Suppressor macrophage (primary cell): ENCODE measurements at places on chromosomes 16 and 17.
A peak's percentile ranks its signal among the peaks of the same experiment; 100 is the strongest.

GRCh38 chr16:12171206-12171605, 194.7 kb downstream of the SNX29 start:
- DNase-seq = no peak

GRCh38 chr16:85094812-85095211, 17.5 kb downstream of the CIBAR2 start:
- DNase-seq = no peak

- no peak for DNase-seq
Measured at GRCh38 chr17:29331075-29331707, 37.2 kb upstream of the NUFIP2 start.

- DNase-seq = no peak
Measured at GRCh38 chr16:26567356-26567755, 499.4 kb upstream of the C16orf82 start.

DNA sequence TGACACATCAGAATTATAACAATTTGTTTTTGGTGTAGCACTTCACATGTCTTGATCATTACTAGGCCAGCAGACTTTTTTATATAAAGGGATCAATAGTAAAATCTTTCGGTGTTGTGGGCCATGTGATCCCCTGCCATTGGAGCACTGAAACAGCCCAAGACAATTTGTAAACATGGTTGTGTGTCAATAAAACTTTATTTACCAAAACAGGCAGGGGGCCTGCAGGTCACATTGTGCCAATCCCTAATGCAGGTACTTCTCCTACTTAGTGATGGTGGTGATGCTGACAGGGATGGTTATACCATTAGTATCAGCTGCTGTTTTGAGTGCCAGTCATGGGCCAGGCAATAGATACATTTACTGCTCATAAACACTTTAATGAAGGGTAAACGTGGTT, 319.9 kb downstream of the SNX29 start:
- no peak for DNase-seq

DNA sequence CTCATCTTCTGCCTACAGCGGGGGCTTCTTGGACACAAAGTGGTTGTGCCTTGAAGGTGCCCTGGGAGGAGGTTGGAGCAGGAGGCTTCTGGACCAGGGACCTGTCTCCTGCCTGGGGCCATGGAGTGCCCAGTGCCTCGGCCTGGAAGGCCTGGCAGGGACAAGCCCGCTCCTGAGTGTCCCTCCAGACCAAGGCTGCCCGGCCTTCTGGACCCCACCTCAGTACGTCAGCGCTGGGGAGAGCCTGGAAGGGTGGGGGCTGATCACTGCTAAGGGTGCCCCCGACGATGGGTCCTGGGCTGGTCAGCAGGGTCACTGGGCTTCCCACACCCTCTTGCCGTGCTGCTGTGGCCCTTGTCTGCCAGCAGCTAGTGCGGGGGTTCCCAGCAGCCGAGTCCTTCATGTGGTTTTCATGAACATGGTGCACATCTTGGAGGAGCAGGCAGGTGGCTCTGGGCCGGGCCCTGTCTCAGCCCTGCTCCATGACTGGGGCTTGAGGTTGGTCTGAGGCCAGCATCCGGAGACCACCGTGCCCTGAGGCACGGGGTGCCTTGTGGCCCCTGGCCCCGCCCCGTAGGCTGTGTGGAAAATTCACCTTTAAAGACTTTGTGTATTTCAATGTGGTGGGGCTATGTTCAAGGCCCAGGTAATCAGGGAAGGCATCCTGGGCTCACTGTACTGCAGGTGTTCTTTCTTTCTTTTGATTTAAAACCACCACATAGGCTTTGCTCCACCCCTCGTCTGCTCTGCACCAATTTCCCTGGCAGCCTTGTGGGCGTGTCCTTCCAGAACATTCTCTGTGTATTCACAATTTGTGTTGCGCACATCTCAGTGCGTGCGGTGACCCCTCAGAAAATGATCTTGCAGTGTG, 22.4 kb downstream of the MGRN1 start:
- no peak for DNase-seq

GRCh38 chr16:35208001-35208935, 1748.9 kb downstream of the TP53TG3F start:
- no peak for DNase-seq

DNA sequence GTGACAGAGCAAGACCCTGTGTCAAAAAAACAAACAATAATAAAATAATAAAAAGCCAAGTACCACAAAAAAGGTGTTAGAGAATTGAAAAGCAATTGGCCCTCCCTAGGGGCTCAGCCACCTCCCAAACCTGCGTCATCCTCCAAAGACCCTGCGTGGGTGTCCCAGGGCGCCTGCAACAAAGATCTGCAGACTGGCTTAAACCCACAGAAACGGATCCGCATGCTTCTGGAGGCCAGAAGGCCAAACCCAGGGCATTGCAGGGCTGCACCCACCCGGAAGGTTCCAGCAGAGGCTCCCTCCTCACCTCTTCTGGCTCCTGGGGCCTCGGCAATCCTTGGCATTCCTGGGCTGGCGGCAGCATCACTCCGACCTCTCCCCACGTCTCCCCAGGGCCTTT, 1.5 kb downstream of the ENPP7 start:
- no peak for DNase-seq

DNA sequence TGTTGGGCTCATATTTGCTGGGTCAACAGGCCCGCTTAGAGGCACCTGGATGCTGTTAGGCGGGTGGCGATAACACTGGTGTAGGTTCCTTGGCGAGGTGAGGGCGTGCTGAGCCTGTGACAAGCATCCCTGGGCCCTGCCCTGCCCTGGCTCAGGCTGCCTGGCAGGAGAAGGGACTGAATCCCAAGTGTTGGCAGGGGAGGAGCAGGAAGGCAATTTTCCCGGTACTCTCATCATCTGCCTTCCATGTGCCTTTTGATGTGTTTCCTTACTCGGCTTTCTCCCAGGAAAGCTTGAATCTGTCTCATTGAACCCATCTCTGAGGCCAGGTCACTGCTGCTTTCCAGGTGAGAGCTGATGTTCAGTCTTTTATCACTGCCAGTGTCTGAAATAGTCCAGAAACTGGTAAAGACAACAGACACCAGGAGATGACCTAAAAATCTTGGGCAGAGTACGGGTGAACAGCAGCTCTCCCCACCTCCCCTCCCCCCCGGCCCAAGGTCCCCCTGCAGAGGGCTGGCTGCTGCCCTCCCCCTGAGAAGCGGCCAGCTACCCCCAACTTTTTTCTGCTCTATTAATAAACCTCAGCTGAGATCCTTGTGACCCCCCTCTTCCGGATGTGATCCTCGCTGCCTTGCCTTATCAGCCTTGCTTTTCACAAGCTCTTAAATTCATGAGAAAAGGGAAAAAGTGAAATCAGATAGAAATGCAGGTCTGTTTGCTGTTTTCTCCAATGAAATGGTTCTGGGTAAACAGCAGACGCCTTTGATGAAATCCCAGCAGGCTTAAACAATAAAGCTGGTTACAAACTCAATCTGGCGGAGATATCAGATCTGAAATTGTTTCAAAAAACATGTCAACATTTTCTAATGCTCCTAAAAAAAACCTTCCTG, 29.0 kb downstream of the RTN4RL1 start:
- no peak for DNase-seq

DNA sequence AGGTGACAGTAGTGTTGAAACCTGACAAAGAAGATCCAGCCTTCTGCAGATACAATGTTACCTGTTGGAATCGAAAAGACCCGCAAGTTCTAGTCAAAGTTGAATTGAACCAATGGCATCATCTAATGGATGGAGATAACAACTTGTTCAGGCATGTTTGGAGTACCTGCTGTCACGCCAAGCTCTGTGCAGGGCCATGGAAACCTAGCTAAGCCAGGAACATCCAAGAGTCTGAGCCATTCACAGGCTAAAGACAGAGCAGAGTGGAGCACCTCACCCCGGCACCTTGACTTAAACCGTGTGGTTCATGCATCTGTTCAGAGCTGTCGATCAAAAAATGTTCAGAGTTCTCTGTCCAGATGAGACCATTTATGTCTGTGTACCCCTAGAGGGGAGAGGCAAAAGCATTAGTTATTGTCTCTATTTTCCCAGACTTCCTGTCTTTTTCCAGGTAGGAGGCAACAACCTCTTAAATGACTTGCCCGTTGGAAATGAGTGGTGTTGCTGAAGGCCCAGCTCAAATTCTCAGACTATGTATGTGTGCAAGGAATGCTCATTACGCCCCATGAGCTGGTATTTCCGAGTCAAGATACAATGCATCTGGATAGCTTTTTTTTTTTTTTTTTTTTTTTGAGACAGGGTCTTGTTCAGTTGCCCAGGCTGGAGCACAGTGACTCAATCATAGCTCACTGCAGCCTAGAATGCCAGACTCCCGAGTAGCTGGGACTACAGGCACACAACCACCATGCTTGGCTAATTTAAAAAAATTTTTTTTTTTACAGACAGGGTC, 44.9 kb upstream of the XYLT1 start:
- DNase-seq = no peak

- DNase-seq = peak; percentile 57
Measured at GRCh38 chr16:74309789-74310781, 13.5 kb downstream of the PSMD7 start.

DNA sequence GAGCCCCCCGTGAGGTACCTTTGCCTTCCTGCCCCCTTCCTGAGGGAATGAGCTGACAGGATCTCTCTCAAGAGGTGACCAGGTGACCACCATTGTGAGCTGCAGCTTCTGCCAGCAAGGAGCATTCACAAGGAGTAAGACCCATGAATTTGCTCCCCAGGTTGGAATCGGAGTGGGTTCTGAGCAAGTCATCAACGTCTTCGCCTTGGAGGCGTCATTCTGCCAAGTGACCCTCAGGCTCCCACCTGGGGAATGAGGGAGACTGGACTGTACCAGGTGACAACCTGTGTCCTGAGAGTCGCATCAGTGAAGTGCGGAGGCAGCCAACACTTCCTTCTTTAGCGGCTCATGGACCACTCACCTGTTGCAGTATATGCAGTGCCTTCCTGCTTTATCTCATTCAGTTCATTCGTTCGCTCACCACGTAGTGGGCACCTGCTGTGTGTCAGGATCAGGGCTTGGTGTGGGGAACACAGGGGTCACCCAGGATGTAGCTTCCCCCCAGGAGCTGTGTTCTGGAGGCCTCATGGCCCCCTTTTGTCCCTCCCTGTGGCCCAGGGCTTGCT, 22.8 kb downstream of the WSCD1 start:
- DNase-seq = no peak

DNA sequence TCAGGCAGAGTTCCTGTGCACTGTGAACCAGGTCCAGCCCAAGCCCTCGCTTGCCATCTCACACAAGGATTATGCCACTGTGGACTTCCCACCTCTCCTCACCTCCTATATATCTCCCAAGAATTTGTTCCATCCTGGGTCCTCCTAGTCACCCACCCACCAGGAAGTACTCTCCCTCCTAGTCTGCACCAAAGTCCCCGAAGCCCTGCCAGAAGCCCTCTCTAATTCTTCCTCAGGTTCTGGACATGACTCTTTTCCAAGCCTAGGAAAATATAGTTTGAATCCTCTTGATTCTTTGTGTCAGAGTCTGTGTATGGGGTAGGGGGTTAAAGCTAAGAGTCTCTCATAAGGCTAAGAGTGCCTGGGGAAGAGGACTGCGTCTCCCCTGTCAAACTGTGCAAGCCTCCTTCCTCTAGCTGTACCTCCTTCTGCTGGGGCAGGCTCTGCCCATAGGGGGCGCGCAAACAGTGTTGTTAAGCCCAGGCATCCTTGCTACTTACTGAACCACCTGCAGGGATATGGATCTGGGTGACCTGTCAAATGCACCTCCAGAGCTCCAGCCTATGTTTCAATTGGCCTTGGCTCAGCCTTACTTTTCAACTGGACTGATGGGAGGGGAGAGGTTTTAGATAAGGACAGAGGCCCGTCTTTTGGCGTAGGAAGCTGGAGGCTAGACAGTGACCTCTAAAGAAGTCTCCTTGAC, 16.6 kb upstream of the DLX4 start:
- DNase-seq = peak; percentile 91

DNA sequence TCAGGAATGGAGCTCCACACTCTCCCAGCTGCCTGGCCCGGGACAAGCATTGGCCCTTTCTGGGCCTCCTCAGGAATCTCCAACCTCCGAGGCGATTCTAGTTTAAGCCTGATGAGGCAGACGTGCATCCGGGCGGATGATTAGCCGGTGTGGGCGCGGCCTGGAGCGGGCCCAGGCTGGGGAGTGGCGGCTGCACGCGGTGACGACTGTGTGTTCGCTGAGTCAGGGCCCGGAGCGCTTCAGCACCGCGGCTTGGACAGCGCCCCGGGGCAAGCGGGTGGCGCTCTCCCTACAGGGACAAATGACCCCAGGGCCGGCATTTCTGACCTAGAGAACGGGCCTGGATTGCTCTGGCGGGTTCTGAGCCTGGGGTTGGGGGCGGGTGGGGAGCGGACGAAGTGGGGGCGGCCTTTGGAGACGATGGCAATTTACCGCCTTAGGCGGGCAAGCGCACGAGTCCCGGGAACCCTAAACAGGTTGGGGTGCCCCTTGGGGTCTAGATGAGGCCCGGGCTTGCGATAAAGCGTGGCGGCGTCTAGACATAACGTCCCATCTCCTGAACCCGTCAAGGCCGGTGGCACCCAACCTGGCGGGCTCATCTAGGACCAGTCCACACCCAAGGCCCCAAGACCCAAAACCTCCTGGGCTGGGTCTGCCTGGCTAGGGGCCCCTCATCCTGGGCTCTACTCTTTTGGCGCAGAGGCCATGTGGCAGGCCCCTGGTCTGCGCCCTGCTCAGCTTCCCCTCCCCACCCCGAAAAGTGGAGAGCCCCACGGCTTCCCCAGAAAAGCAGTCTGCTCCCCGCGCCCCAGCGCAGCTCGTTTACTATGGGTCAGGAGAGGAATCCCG, 22.3 kb upstream of the ZNHIT3 start:
- peak; percentile 68 for DNase-seq

- no peak for DNase-seq
Measured at GRCh38 chr16:65655802-65656201, 533.9 kb upstream of the CDH11 start.

GRCh38 chr17:80720610-80721577, 176.3 kb downstream of the RPTOR start:
- no peak for DNase-seq

GRCh38 chr16:872436-873242, 72.1 kb upstream of the GNG13 start:
- DNase-seq = no peak

DNA sequence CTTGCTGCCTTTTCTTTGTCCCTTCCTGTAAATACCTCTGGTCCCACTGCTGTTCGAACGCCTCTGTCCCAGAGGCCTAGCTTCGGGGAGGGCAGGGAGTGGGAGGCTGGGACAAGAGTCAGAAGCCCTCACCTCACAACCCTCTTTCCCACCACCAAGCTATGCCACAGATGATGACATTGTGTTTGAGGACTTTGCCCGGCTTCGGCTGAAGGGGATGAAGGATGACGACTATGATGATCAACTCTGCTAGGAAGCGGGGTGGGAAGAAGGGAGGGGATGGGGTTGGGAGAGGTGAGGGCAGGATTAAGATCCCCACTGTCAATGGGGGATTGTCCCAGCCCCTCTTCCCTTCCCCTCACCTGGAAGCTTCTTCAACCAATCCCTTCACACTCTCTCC, 10.4 kb downstream of the ARRB2 start:
- DNase-seq = no peak

DNA sequence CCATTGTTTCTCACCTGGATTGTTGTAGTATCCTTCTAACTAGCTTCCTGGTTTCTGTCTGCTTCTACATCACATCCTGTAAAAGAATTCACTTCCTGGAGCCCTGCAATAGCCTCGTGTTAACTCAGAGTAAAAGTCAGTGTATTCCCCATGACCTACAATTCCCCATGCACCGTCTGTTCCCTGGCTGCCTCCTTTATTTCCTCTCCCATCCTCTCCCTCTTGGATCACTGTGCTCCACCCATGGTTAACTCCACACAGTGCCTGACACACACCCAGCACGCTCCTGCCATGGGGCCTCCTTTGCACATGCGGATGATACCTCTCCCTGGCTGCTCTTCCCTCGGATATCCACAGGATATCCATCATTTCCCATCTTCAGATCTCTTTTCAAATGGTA, 301.4 kb upstream of the IRX3 start:
- DNase-seq = no peak
